ENCODE measurements at places on chromosomes 6 and 20.

GRCh38 chr6:154039231-154039842, at the start of gene OPRM1:
Gene OPRM1 (plus strand): TSS chr6:154039240. CDS start chr6:154039545, 305 bp downstream.
- DNase-seq: no peak

- DNase-seq: no peak
These were observed 400 bp upstream of the SMAP1 start for GRCh38 chr6:70667256-70667710.

DNA sequence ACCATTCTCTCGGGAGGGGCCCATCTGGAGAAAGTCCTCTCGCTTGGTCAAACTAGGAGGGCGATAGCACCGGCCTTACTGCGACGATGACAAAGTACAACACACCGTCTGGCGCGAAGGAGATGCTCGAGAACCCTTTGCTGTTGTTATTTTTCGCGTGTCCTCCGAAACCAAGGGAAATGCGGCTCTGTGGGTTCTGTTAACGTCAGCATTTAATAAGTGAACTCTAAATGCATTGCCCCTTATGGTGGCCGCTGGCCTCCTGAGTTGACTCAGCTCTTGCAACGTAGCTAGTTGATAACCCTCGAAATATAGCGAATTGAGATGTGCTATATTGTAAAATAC, 577 bp upstream of the SCAND1 start:
- DNase-seq: no peak

GRCh38 chr20:9144643-9145042, 75.8 kb downstream of the PLCB4 start:
- DNase-seq: no peak

GRCh38 chr6:52065621-52066020, 21.8 kb downstream of the PKHD1 start:
- no peak for DNase-seq

GRCh38 chr6:83310046-83310445, 116.9 kb downstream of the RWDD2A start:
- DNase-seq: no peak

GRCh38 chr6:106870069-106870468, 104.5 kb downstream of the CD24 start:
- DNase-seq: no peak

GRCh38 chr20:7866285-7866684, 74.0 kb downstream of the HAO1 start:
- DNase-seq: no peak

- no peak for DNase-seq
These were observed 751.3 kb upstream of the ADGRB3 start for GRCh38 chr6:67883500-67884366.

DNA sequence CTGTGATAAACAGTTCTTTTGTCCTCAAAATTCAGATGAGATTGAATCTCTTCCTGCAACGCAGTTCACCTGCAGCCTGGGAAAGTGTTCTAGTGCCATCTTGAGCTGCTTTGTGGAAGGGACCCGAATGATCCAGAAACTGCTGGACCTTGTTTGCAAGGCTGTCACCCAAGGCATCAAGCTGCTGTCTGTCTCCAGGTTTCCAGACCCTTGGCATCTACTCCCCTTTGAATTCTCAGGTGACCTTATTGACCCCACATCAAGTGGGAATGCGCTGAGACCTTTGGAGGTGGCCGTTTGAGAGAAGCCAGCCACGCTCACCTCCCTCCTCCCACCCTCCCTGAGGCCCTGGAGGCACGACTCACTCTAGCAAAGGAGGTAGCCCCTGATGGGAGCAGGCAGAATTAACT, 112.5 kb downstream of the EDN3 start:
- DNase-seq: no peak

GRCh38 chr20:18778690-18779392, 34.7 kb upstream of the SCP2D1 start:
- DNase-seq: no peak

DNA sequence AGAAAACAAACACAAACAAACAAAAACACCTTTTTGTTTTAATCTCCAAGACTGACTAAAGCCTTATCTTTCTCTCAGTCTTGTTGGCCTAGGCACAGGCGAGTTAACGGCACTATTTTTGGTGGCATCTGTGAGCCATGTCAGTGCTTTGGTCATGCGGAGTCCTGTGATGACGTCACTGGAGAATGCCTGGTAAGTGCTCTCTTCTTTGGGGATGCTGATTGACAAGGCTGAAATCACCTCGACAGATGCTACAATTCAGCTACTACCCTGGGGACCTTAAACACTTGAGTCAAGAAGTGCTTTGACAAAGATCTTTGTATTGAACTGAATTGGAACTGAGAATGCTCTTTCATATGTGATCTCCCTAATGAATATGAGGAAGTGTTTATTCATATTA, 384.1 kb downstream of the LAMA2 start:
- DNase-seq: no peak

- DNase-seq: no peak
These were observed 50.6 kb downstream of the GJA10 start for GRCh38 chr6:89944826-89945407.

DNA sequence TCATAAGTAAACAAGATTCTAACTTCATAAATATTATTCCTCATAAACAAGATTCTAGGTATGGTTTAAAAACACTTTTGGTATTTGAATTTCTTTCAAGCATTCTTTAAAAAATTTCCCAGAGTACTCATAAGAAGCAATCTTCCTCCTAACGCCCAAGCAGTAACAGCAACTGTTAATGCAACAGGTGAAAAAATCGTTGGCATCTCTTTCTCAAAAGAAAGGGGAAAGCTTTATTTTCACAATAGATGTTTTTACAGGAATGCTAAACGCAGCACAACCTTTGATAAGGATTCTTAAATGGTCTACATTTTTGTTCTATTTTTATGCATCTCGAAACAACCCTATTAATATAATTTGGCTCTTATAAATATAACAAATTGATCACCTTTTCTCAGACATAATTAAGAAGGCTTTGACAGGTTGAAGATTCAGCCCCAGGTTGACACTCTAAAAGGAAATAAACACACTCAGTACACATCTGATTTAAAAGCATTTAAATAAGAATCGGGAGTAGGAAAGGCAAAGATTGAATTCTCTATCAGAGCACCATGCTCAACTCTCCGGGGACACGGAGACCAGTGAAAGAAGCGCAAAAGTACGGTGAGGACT, 634 bp downstream of the AHI1 start:
- no peak for DNase-seq

- no peak for DNase-seq
These were observed 531.3 kb upstream of the JAG1 start for GRCh38 chr20:11204926-11205768.

- DNase-seq: no peak
These were observed 125.7 kb upstream of the RIPOR2 start for GRCh38 chr6:25061289-25061936.

DNA sequence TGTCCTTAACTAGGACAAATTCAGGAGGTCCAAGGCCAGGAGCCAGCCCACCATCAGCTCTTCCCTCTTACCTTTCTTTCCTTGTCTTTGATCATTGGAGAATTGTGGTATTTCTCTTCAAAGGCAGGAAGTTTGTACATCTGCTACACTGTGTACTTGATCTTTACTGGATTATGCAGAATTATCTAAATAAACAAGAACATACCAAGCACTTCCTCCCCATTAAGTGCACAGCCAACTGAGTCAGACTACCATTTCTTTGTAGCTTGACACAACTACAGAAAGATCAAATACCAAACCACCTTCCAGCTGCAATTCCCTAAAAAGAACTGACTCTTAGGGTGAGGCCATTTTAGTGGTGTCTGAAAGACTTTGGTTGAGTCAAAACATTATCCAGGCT, 195.1 kb downstream of the HDGFL1 start:
- DNase-seq: no peak

DNA sequence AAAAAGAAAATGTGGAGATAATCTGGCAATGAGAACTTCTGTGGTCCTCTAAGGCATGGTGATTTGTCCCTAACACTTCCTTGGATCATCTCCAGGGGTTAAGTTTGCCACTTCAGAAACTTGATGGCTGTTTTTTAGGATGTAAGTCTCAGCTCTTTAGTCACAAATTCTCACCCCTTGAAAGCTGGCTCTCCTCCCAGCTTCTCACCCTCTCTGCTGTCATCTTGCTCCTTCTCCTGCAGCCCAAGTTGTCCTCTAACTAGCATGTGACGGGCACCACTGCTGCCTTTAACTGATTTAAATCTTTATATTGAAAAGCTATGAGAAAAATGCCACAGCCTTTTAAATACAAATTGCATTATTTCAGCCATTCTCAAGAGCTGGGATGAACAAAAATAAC, 107.8 kb downstream of the MAP3K5 start:
- DNase-seq: no peak

- no peak for DNase-seq
These were observed 814.8 kb downstream of the MAFB start for GRCh38 chr20:39874049-39874893.

- DNase-seq: no peak
These were observed 251.8 kb upstream of the OPRM1 start for GRCh38 chr6:153787341-153787606.

- no peak for DNase-seq
These were observed 380.9 kb upstream of the RGS17 start for GRCh38 chr6:153511896-153512496.

DNA sequence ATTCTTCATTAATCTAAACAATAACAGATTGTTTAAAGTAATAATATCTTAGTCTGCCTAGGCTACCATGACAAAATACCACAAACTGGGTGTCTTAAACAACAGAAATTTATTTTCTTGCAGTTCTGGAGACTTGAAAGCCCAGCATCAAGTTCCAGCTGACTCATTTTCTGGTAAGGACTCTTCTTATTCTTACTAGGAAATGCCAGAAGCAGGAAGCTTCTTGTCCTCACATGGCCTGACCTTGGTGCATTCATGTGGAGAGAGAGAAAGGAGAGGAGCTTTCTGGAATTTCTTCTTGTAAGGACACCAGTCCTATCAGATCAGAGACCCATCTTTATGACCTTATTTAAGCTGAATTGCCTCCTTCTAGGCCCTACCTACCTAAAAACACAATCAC, 110.5 kb downstream of the ANKRD60 start:
- DNase-seq: no peak

- no peak for DNase-seq
These were observed 60.4 kb downstream of the HAO1 start for GRCh38 chr20:7879883-7880282.

- no peak for DNase-seq
These were observed 248.6 kb upstream of the STXBP5 start for GRCh38 chr6:146955570-146955969.

- DNase-seq: no peak
These were observed 13.7 kb upstream of the BLCAP start for GRCh38 chr20:37541326-37541725.
